H7 (cell line): ENCODE measurements at places on chromosomes 2 and 18.

- DNase-seq, result no peak
Observed at GRCh38 chr2:239303711-239304532, 96.9 kb downstream of the HDAC4 start.

DNA sequence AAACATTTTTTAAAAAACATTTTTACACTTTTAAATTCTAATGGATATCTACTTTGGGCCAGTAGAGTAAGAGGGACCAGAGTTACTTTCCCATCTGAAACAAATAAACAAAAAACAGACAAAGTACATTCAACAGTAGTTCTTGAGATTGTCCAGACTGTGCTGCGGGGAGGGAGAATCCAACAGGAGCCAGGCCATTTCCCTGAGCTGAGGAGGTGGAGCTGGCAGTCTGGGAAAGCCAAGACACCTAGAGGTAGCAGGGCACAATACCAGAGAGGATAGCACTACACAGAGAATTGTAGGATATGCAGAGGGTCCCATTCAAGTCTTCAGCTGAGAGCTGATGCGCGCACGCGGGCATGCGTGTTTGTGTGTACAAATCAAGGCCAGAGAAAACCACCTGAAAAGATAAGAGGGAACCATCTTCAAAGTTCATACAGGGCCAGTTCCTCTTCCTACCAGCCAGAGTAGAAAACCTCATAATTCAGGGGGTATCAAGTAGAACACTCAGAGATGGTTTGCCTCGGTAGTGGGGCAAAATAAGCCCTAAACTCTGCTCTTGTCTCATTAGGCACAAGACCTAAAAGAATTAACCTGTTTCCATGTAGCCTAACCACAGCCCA lies 44.0 kb downstream of the PTRHD1 start:
- DNase-seq, result peak; percentile 51

DNA sequence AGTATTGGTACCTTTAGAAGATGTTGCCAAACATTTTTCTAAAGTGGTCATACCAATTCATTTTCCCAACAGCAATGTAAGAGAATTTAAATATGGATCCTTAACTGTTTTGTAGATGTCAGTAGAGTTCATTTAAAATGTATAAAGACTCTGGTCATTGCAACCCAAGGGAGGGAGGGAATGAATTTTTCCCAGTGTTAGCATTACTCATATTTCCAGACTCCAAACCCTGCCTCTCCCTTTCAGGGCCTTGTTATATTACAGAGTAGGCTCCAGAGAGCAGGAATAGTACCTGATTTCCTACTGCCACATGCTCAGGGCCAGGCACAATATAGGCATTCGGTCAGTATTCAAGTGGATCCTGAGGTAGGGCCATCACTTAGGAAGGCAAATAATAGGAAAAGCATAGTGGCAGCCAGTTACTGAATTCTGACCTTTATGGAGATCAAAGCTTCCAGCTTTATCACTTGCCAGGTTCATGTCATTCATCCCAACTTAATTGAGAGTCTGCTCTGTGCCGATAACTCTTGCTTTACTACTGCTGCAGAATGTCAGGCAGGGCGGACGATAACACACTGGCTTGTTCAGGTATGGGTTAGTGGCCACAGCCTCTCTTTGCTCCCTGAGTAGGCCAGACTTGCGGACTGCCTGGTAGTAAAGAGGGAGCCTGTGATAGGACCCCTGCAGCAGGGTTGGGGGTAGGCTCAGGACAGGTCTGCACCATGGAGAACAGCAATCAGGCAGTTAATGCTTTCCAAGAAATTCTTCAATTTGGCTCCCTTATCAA lies 75.3 kb downstream of the OSBPL6 start:
- DNase-seq, result no peak

- peak; percentile 67 for DNase-seq
Observed at GRCh38 chr2:70118798-70119454, 31.6 kb downstream of the PCBP1 start.
